ENCODE measurements at places on chromosomes 13 and 19.

DNA sequence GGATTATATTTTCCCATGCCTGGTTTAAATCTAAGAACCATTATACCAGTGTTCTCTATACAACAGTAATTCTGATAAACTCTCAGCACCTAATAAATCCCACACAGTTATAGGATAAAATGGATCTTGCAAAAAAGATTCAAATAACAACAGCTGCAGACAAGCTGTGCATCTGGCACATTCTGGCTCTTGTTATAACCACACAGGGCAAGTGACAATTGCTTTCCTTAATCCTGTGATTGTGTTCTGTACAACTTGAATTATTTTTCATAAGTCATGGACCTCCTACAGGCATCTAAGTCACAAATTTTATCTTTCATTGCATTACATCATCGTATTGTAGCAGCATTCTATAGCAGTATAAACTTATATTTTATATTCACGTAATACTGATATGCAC, 948.3 kb downstream of the SLITRK1 start:
- DNase-seq: no peak

- no peak for DNase-seq
Observed at GRCh38 chr13:99313941-99314340, 6.7 kb upstream of the GPR183 start.

- DNase-seq: no peak
Observed at GRCh38 chr13:105920370-105920769, 615.1 kb downstream of the EFNB2 start.

- no peak for DNase-seq
Observed at GRCh38 chr13:97535614-97536013, 101.6 kb downstream of the RAP2A start.

DNA sequence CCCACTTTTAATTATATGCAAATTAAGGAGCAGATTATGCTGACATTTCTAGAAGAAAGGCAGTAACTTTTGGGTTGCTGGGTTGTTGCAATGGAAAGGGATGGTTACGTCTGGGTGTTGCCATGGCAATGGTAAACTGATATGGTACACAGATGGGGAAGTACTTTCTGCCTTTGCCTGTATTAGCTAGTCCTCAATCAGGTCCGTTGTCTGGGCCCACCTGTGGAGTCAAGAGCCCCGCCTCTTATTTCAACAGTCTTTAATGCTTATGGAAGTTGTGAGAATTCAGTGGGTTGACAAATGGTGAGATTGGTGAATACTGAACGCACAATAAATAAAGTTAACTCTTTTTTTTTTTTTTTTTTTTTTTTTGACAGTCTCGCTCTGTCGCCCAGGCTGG, 30.6 kb upstream of the DPP9 start:
- no peak for DNase-seq

DNA sequence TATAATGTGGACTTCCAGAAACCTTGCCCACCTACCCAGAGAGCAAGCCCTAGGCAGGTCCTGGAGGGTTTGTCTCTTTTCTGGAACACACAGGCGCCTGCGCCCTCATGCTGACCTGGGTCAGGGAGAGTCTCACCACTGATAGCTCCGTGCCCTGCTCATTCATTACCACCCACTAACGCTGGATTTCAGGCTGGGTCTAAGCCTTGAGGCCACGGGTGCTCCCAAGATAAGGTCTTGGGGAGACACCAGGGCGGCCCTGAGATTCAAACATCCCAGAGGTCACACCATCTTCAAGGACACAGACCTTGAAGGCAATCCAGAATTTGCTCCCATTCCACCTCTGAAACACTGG, 5.1 kb downstream of the S1PR2 start:
- DNase-seq: no peak

- no peak for DNase-seq
Observed at GRCh38 chr13:40211586-40211968, 454.9 kb downstream of the FOXO1 start.

Data from NCI-H774 (cell line).